ENCODE measurements at places on chromosomes 6 and 20.

GRCh38 chr20:4369798-4370124, 351.9 kb upstream of the PRND start:
- no peak for DNase-seq

- no peak for DNase-seq
These were observed 973 bp downstream of the TRIM38 start for GRCh38 chr6:25963426-25964123.

DNA sequence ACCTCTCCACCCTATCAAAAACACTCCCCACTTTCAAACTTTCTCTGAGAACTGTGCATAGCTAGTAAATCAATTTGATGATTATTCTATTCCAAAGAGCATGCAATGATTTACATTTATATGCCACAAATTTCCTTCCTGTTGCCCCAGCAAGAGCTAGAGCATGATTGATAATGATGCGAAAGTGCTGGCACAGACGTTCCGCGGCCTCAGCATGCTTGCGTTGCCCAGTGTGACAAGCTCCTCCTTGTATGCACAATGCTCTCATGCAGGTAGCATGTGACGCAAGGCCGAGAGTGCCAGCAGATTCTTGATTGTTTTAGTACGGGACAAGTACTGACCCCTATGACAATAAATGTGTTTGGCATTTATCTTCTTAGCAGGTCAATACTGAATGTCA, 696.3 kb upstream of the SLC35B3 start:
- DNase-seq: no peak

DNA sequence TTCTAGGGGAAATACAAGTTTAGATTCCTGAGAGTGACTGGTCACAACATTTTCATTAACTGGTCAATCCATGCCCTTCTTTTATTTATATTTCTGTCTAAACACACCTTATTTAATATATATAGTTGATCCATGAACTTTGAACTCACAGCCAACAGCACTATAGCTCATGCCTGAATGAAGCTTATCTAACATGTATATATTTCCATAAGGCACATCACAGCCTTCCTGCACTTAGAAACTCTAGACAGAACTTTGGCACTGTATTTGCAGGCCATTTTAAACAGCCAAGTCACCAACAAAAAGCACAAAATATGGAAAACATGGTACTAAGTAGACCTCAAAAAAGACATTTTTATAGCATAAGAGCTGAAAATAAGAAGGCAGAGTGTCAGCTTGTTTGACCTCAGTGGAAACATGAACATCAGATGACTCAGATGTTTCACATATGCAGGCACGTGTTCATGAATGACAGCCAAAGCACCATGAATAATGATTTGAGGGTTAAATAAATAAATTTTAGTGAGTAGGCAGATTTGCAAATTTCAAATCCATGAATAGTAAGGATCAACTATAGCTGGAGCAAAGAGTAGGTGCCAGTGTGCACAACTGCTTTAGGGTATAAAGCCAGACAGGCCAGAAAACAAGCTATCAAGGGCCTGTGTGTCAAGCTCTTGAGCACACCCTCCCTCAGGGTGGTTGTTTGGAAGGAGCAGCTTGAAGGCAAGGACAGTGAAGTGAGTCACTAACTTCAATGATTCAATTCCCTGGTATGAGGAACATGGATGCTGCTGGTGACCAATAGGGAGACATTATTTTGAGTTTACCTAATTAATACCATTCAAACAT, 88.9 kb upstream of the NT5E start:
- no peak for DNase-seq

DNA sequence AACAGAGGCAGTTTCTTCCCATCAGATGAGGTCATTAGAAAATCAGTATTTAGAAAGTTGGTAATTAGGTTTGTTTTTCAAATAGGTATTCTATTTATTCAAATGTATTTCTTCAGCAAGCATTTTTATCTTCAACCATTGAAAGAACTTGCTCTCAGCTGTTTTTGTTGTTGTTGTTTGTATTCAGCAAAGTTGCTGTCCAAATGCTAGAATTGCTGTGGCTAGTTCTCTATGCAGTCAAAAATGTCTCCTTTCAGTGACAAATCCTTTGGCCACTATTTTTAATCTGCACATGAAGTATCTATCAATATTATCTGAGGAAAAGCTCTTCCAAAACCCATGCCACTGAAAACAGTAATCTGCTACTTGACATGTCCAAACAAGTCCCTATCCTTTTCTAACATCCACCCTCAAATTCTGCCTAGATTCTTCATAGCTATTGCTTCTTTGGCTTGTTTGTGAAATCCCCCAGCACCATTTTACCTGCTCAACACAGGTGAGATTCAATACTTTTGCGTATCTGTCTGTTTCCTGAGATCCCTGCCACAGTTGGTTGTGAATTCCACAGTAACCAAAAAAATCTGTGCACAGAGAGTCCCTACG, 1005.4 kb downstream of the GRIK2 start:
- no peak for DNase-seq

DNA sequence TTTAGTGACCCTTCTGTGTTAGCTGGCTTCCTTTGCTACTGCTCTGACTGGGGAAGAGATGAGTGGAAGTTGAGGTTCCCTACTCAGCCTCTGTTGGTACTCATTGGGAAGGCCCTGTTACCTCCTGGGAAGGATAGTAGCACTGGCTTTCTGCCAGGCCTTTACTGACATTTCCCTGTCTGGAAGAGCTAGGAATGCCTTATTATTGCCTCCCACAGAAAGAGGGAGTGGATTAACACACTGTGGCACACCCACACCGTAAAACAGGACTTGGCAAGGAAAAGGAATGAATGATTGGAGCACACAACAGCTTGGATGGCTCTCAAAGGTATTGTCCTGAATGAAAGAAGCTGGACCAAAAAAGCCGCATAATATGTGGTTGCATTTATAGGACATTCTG, 12.2 kb downstream of the ZNF831 start:
- no peak for DNase-seq

DNA sequence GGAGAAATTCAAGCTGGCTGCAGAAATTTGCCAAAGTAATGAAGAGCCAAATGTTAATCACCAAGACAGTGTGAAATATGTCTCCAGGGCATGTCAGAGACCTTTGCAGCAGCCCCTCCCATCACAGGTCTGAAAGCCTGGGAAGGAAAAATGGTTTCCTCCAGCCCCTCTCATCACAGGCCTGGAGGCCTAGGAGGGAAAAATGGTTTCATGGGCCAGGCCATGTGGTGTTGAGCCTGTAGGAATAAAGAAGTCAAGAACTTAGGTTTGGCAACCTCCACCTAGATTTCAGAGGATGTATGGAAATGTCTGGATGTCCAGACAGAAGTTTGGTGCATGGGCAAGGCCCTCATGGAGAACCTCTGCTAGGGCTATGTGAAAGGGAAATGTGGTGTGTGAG, 185.0 kb downstream of the SLC35F1 start:
- DNase-seq: no peak

GRCh38 chr6:25346064-25346463, 66.9 kb downstream of the CARMIL1 start:
- DNase-seq: no peak

DNA sequence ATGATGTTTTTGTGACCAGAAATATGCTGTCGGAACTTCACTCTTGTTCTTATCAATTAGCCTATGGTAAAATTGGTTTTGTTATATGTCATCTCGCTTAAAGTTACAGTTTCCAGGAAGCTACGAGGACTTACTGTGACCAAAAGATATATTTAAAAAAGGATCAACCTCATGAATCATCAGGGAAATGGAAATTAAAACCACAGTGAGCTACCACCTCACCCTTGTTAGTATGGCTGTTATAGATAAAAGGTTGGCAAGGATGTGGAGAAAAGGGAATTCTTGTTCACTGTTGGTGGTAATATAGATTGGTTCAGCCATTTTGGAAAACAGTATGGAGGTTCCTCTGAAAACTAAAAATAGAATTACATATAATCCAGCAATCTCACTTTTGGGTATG, 14.3 kb upstream of the INSM1 start:
- no peak for DNase-seq

DNA sequence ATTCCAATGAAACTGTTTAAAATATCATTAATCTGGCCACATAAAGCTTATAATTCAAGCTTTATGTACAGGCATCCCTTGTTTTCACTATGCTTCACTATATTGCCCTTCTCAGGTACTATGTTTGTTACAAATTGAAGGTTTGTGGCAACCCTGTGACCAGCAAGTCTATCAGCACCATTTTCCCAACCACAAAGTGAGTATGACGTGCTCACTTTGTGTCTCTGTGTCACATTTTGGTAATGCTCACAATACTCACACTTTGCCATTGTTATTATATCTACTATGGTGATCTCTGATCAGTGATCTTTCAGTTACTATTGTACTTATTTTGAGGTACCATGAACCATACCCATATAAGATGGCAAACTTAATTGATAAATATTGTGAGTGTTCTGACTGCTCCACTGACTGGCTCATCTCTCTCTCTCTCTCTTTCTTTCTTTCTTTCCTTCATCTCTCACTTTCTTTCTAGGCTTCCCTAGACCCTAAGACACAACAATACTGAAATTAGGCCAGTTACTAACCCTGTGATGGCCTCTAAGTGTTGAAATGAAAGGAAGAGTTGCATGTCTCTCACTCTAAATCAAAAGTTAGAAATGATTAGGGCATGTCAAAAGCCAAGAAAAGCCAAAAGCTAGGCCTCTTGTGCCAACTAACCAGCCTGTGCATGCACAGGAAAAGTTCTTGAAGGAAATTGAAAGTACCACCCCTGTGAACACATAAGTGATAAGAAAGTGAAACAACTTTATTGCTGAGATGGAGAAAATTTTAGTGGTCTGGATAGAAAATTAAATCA, 227.9 kb downstream of the BCAS1 start:
- no peak for DNase-seq

DNA sequence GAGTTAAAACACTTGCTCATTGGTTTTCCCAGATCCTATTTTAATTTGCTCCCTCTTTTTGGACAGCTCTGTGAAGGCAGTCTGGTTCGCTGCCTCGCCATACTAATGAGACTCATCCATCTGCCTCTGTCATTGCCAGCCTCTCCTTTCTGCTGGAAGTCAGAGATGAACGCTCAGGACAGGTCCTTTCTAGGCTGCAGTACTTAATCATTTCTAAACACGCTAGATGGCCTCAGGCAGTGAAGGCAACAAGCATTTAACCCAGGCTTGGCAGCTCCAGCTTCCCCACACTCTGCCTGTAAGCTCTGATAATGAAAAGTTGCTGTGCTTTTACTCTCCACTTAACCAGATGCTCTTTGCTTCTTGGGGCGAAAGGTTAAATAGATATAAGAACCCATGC, 286.7 kb upstream of the POU3F2 start:
- peak; percentile 91 for DNase-seq

- no peak for DNase-seq
These were observed 197.7 kb downstream of the BCAS1 start for GRCh38 chr20:53872561-53873229.

DNA sequence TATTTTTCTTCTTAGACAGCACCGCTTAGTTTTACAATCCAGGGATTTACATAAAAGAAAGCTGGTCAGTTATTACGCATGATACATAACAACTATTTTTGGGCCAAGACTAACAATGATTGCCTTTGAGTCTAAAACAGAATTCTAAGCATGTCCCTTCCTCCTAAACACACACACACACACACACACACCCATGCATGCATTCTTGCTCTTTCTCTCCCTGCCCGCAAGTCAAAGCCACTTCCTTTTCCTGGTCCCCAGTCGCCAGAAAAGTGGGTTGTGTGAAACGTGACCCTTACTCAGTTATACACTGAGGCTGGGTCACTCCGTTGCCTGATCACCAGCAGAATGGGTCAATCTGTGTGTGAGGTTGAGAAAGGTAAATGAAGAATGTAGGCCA, 31.4 kb downstream of the FYN start:
- DNase-seq: no peak

- DNase-seq: no peak
These were observed 538.1 kb upstream of the MAN1A1 start for GRCh38 chr6:119887666-119888065.

GRCh38 chr20:4729265-4729664, 7.6 kb downstream of the PRND start:
- no peak for DNase-seq

- DNase-seq: no peak
These were observed 478.5 kb downstream of the QKI start for GRCh38 chr6:163892824-163893561.

DNA sequence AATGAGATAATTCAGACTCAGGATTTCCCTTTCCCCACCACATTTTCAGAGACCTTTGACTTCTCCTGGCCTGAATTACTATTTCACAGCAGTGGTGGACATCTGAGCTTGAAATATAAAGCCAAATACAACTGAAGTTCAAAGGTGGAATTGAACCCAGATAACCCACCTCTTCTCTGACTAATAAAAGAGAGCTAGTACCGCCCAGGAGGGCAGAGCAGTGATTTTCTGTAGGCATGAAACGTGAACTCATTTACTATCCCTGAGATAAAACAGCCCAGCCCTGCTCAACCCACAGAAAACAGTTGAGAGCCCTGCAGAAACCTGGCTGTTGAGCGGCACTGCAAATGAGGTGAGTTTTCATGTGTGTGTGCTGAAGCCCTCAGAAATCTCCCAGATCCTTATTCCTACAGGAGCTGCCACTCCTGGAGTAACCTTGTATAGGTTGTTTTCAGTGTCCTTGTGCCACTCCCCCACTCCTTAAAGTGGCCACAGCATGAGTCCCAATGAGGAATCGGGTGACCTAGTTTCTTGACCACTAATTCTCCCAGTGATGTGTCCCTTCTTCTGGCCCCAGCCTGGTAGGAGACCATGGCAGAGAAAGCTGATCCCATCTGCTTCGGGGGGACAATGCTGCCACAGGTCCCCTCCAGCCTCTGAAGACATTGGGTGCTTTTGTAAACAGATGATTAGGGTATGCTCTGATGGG, 99.2 kb downstream of the NOL4L start:
- DNase-seq: no peak

GRCh38 chr6:151101816-151102694, 137.7 kb upstream of the AKAP12 start:
- no peak for DNase-seq

DNA sequence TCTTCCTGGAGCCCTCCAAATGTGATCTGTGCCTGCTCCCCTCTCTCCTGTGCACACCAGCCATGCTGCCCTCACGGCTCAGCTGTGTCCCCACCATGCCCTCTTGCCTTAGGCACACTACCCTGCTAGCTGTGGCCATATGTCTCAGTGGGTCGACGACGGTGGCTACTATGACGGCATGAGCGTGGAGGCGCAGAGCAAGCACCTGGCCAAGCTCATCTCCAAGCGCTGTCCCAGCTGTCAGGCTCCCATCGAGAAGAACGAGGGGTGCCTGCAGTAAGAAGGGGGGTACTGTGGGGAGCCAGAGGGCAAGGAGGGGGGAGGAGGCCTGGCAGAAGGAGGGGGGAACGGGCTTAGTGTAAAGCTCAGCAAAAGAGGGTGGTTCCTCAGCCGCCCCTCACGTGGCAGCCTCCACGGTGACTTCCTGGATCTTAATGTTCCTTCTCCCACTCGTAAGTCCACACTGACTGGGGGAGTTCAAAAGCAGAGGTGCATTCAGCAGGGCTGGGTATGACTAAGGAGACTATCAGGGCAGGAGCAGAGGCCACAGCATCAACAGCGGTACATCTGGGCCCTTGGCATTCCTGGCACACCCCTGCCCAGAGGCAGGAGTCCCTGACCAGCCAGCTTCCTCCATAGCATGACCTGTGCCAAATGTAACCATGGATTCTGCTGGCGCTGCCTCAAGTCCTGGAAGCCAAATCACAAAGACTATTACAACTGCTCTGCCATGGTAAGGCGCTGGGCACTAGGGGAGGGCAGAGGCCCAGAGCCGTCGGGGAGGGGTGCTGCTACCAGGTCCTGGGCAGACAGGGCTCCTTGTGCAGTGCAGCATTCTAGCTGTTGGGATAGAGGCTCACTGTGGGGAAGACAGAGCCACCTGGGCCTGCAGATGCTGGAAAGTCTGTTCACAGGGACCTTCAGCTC, 8.0 kb downstream of the DNPH1 start:
- no peak for DNase-seq

Measured in BE2C (cell line).